ENCODE measurements at places on chromosomes 3 and 15.

GRCh38 chr3:42612217-42612616 lies 11.7 kb downstream of the NKTR start:
- no peak for DNase-seq

- DNase-seq, result no peak
These were observed 11.2 kb downstream of the LRRK1 start for GRCh38 chr15:100930306-100930848.

GRCh38 chr15:82139823-82140268 lies 94.0 kb upstream of the MEX3B start:
- no peak for DNase-seq

DNA sequence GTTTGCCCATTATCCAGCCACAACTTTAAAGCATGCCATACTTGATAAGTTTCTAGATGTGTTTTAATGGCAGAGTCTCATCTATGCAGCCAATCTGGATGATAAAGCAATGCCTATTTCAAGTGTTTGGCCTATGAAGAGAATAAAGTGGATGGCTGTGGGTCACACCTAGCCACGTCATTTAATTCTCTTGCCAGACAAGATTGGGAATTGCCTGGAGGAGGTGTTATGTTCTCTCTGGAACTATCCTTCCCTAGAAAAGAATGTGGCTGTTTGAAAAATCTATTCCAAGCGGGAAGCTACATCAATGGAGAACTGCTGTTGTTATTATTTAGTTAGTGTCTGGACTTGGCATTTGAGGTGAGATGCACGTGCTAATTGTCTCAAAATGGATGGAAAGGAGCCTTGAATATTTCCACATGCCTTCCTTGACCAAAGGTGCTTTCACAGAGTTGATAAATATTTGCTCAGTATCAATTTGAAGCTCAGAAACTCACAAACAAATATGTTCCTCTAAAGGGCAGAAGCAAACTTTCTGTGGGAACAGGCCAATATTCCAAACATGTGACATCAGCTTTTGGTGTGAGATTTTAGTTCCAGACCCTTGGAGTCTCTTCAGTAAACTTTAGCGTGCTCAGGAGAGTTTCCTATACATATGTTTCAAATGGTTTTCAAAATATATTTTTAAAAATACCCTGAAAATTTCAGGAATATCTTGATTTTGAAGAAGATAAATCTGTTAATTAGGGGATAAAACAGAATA lies 510.6 kb upstream of the SGO1 start:
- no peak for DNase-seq

DNA sequence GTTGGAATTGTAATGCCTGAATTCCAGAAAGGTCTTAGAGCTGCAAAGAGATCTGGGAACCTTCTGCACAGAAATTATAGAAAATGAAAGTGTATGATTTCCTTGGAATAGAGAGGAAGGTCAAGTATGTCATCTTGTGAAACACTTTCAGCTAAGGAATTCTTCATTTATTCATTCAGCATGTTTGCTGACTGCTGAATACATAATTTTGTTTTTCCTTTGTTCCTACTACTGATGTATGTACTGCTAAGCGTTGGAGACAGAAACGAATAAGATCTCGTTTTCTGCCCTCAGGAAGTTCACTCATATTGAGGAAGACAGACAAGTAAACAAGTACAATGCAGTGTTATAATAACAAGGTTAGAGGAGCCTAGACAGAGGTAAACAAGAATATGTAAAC lies 14.3 kb upstream of the IL20RB start:
- DNase-seq, result no peak

DNA sequence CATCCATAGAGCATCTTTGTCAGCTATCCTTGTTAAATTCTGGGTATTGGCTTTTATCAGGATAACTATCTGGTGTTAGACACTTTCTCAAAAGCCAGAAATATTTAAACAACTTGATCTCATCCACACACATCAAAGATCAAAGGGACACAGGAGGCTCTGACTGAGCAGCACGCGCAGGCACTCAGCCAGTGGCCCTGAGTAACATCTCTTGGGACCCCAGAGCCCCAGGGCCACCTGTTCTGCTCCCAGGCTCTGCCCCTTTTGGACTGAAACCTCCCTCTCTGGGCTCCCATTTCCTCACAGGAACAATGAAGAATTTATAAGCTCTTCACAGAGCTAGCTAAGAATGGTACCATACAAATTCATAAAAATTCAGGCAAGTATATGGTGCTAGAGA lies 16.1 kb downstream of the ATP10A start:
- DNase-seq, result no peak

GRCh38 chr15:28920781-28921331 lies 35.1 kb downstream of the APBA2 start:
- no peak for DNase-seq

GRCh38 chr3:46717447-46718231 lies at the start of gene PRSS50:
TSS of gene PRSS50 (minus strand) at chr3:46717869. CDS start at chr3:46717824, 45 bp downstream.
- no peak for DNase-seq

DNA sequence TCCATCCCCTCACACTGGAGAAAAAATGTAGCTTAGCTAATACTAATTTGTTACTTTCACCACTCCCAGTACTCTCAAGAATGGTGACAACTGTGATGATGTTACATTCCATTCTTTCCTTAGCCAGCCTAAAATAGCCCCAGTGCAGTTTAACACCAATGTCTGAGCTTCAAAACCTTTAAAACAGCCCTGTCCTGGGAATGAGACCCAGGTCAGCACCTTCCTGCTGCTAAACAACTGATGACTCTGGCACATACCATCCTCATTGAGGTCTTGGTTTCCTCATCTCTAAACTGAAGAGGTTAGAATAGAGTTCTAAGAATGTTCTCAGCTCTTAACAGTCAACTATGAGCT lies 3.8 kb downstream of the SCAMP2 start:
- no peak for DNase-seq

DNA sequence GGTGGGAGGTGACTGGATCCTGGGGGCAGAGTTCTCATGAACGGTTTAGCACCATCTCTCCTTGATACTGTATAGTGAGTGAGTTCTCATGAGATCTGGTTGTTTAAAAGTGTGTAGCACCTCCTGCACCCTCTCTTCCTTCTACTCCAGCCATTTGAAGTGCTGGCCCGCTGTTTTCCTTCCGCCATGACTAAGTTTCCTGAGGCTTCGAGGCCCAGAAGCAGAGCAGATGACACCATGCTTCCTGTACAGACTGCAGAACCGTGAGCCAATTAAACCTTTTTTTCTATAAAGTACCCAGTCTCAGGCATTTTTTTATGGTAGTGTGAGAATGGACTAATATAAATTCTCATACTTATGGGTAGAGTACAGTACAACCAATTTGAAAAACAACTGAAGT lies 123.6 kb upstream of the BHLHE40 start:
- no peak for DNase-seq

- no peak for DNase-seq
These were observed 219.9 kb downstream of the TCF12 start for GRCh38 chr15:57138349-57138788.

GRCh38 chr15:53875711-53876110 lies 102.5 kb upstream of the UNC13C start:
- DNase-seq, result no peak

DNA sequence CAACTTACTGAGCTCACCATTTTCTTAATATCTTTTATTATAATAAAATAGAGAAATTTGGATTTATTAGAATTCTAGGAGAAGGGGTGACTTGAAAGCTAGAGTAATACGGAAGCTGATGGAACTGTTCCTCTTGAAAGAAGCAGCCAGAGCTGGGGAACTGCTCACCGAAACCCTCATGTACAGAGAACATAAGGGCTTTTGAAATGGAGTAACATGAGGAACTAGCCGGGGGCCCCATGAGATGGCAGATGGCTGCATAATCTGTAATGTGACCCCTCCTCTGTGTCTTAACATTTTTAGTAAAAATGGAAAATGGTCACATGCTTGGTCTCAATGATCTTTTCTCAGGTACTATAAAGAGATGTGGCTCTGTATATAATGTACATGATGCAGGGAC lies 15.7 kb upstream of the DYNC1LI1 start:
- DNase-seq, result no peak

DNA sequence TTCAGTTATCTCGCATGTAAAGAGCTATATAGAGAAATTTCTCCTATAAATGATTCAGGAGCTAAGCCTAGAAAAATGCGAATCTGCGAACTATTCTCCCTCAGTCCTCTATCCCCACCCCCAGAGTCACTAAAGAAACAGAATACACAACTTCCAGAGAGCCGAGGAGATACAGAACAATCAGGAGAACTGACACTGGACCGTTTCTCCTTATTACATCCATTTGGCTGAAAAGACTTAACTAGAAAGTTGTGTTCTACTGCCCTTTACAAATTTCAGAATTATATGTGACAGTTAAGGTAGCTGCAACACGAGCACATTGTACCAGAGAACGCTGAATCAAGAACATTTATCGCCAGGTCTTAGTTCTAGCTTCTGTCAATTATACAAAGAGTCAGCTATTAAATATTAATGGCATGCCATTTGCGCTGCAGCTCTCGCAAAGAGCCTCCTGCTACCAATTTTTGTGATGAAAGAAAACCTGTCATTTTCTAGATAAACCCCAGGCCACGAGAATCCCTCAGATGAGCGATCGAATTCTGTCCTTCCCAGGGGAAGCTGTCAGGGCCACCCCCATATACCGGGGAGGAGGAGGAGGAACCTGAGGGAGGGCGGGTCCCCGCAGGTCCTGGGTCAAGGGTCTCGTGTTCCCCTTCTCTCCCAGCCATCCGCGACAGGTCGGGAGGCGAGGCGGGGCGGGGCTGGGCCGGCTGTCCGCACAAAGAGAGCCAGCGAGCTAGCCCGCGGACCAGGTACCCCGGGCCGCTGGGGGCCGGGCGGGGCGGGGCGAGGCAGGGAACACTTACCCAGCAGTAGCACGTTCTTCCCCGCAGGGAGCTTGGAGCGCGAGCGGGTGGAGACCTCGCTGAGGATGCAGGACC lies 878 bp downstream of the DYNC1LI1 start:
- DNase-seq, result peak; percentile 6

GRCh38 chr3:64739971-64740631 lies 52.3 kb upstream of the ADAMTS9 start:
- DNase-seq, result no peak

DNA sequence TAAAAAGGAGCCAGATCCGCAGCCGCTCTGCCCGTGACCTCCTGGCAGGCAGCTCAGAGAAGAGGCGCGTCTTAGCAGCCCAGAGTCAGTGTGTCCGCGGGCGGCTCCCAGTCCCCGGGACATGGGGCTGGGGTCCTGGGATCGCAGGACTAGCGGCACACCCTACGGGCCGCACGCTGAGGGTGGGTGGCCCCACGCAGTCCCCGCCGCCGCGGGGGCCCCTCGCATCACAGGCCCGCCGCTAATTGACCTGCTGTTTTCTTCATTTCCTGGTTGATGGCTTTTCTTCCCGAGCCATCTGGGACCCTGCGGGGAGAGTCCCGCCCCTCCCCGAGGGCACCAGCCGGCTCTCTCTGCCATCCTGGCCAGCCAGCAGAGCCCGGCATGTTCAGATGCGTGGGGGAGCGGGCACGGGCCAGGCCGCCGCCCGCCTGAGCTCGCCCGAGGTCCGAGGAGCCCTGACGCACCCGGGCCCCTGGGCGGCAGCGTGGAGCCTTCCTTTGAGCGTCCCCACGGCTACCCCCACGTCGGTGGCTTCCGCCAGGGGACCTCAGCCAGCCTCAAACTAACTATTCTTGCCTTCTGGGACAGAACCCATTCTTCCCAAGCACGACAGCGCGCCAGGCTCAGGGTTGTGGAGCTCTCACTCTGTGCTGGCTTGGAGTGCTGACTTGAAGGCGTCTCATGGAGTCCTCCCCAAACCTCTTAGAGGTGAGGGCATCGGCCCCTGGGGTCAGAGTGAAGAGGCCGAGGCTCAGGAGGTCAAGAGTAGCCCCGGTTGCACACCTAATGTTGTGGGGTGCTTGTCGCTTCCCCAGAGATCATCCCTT lies 34.6 kb upstream of the CACNA2D3 start:
- no peak for DNase-seq

- no peak for DNase-seq
These were observed 7.7 kb downstream of the BCL6 start for GRCh38 chr3:187737368-187738070.

DNA sequence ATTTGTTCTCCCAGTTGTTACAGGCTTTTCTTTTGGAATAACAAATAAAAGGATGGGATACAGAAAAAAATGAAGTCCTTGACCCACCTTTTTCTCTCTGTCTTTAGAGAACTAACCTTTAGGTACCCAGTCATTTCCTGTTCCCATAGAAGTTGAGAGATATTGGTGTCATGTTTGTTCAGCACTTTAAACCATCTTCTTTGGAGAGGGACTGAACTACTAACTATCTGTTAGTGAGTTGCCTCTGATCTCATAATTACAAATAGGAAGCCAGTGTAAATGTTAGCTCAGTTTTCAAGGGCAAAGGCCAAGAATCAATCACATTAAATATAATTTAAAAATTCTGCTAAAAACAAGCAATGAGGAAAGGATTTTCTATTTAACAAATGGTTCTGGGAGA lies 72.9 kb upstream of the DCBLD2 start:
- DNase-seq, result no peak

GRCh38 chr15:58762731-58763130 lies 8.4 kb upstream of the MINDY2 start:
- no peak for DNase-seq

DNA sequence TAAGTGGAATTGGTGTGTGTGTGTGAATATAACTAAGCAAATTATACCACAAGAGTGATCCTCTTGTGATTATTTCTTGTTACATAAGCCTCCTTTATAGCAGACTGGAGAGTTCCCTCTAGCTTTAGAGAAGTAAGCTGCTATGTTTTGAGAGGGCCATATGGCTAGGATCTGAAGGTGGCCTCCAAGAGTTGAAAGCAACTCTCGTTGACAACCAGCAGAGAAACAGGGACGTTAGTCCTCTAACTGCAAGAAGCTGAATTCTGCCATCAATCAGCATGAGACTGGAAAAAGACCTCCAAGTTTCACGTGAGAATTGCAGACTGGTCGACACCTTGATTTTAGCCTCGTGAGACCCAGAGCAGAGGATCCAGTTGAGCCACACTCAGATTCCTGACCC lies 278.5 kb upstream of the ZNF717 start:
- no peak for DNase-seq

- DNase-seq, result no peak
These were observed 15.0 kb downstream of the SEMA3G start for GRCh38 chr3:52429779-52430415.

DNA sequence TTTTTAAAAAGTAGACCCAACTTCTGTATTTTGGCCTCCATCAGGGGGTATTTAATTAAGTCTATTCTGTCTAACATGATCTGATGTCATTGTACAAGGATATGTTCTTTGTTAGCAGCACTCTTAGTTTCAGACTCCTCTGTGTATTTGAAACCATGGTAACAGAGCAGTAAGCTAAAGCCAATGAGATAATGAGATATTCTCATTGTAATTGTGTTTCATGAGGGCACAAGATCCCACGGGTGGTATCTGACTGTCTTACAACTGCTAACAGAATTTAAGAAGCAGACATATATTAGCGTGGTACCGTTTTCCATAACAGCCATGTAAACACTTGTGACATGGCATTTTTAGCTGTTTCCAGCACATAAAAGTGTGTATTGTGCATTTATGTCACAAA lies 251.2 kb upstream of the VEPH1 start:
- no peak for DNase-seq

GRCh38 chr3:128597900-128598299 lies 52.7 kb downstream of the RPN1 start:
- no peak for DNase-seq
